Lower leg skin (tissue), 4 donors: ENCODE measurements at places on chromosomes 11 and 22.

GRCh38 chr11:30631148-30631547 lies 45.0 kb upstream of the MPPED2 start:
- no peak for DNase-seq

DNA sequence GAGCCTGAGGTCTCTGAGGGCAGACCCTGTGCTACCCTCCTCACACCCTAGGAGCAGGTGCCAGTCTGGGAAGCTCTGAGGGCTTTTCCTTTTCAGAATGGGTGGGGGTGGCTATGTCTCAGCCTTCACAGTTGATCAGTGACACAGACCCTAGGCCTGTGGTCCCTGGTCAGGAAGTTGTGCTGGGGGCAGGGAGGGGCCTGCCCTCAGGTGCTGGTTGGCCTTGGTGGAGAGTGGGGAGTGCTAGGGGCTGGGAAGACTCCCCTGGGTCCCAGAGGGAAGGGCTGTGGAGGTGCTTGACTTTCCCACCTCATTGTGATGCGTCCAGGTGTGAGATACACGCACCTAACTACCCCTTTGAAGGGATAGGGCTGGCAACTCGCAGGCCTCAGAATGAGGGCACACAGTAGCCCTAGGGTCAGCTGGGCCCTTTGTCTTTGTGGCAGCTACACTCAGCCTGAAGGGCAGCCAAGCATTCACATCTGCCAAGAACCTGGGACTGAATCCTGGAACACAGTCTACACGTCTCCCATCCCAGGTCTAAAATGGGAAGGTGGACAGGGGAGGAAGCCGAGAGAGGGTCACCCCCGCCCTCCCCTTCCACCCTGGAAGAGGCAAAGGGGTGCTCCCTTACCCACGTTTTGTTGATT lies 31.2 kb upstream of the ATXN10 start:
- DNase-seq = no peak

DNA sequence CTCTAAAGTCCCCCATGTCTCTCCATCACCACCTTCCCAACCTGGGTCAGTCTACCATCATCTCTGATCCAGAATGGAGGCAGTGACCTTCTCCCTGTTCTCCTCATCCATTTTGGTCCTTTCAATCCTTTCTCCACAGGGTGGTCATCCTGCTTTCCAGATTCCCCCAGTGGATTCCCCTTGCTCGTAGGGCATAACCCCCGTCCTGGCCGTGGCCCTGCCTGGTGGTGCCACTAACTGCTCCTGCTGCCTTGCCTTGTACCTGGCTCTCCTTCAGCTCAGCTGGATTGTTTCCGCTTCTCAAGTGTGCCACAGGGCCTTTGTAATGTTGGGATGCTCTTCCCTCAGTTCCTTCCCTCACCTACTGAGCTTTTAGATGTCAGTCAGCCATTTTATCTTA lies 81.6 kb downstream of the MYO7A start:
- DNase-seq = no peak

- DNase-seq = no peak
These were observed 15.1 kb upstream of the CYTH4 start for GRCh38 chr22:37267135-37267587.

DNA sequence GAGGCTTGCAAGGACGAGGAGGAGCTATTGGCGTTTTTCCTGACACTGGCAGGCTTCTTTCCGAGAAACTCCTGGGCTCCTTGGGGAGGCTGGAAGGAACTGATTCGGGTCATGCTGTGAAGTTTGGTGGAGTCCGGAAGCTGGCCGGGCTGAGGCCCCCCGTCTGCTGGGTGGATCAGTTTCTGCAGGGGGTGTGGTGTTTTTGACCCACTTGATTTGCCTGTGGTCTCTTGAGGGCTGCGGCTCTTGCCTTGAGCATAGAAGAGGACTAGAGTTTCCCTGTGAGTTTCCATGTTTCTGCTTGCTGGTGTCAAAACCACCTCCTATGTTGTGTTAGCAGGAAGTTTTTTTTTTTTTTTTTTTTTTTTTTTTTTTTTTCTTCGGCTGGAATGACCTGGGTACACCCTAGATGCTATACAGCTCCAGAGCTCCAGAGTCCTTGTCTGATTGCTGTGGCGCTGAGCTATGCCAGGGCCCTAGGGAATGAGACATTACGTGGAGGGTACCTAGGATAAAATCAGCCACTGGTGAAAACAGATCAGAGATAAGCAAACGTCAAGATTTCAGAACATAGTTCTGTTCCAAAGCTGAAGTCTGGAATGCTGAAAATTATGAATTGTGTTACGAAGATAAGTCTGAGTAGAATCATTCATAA lies 728 bp downstream of the TBC1D22A start:
- peak; percentile 91 for DNase-seq

DNA sequence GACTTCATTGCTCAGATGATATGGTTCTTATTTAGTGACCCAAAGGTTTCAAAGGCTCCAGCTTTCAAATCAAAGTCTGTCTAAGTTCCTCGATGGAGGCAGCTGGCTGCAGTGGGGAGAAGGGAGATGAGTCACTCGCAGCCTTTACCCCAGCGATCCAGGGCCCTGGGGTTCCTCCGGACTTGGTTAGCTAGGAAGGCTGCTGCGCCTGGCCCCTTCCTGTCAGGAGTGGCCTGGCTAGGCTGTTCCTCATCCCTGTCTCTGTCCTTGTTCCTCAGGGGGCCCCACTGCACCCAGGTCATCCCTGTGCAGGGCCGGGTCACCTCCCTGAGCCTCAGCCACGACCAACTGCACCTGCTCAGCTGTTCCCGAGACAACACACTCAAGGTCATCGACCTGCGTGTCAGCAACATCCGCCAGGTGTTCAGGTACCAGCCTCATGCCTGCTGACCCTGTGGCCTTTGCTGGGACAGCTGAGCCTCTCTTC lies 13.9 kb downstream of the ATG16L2 start:
- DNase-seq = no peak

DNA sequence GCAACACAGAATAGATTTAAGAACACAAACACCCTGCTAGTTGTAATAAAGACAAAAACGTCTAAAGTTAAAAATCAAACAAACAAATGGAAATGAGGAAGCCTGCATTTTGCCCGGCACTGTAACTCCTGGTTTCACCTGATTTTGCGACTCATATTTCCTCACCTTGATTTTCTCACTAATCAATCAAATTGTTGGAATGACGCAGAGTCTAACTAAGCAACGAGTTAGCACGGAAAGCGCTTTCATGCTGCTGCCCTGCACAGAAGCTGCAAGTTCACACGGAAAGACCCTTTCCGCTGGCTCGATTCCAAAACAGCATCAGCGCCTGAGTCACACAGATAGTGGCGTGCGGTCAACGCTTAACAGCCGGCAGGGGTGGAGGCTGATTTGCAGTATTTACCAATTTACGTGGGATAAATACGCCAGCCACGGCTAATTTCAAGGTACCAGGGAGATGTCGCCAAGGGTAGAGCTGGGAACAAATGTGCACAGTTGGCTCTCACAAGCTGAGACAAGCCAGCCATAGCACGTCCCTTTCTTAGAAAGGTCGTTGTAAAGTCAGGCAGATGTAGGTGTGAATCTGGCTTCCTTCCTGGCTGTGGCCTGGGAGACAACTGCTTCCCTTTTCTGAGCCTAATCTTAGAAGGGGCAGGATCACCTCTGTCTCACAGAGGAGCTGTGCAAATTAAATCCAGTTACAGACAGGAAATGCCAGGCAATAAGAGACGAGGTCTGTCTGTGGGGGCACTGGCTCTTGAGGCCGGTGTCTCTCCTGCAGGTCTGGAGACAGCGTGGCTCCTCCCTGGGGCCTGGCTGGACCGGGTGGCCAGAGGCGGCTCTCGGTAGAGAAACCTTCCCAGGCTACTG lies 76.9 kb upstream of the TTLL12 start:
- DNase-seq = peak; percentile 90

DNA sequence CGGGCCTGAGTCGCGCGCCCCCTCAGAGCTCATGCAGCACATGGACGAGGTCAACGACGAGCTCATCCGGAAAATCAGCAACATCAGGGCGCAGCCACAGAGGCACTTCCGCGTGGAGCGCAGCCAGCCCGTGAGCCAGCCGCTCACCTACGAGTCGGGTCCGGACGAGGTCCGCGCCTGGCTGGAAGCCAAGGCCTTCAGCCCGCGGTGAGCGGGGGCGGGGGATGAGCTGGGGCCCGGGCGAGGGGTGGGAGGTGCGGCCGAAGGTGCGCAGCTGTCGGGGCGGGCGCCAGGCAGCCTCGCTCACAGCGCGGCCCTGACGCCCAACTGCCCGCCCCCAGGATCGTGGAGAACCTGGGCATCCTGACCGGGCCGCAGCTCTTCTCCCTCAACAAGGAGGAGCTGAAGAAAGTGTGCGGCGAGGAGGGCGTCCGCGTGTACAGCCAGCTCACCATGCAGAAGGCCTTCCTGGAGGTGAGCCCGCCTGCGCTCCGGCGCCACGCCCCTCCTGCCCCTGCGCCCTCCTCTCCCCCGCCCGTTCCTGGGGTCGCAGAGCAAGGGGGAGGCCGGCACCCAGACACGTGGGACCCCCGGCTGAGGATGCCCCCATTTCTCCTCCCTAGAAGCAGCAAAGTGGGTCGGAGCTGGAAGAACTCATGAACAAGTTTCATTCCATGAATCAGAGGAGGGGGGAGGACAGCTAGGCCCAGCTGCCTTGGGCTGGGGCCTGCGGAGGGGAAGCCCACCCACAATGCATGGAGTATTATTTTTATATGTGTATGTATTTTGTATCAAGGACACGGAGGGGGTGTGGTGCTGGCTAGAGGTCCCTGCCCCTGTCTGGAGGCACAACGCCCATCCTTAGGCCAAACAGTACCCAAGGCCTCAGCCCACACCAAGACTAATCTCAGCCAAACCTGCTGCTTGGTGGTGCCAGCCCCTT lies 20.5 kb downstream of the EPS8L2 start:
- DNase-seq = no peak

GRCh38 chr22:33255791-33256190 lies 197.6 kb upstream of the SYN3 start:
- DNase-seq = no peak

GRCh38 chr22:37054600-37055365 lies 3.2 kb downstream of the KCTD17 start:
- no peak for DNase-seq
